Spinal cord (tissue), 10 donors: ENCODE measurements at places on chromosomes 16 and 17. TPM values are rescaled to one million over a fixed set of nuclear protein-coding genes. Genes with fewer than 3 reads are reported as not detected.

Gene KRTAP17-1
- total RNA-seq, result not detected

Gene HOXB6
- 20.2 TPM for total RNA-seq

Gene TTYH2
- total RNA-seq, result 25.0 TPM

DNA sequence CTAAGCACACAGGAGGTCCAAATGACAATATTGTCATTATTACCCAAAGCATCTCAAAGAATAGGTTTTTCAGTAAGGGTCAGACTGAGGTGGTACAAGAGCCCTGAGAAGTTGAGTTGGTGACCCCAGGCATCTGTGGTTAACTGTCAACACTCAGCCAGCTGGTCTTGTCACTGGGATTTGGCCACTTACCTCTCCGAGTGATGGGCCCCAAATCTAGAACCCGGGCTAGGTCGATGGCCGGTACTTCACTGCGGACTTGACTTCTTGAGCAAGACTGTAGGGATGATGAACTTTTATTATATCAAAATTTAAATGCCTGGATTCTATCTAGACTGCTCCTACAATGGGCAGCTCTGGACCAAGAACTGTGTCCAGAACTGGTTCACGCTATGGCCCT is 11.5 kb downstream of the GP2 start:
- no peak for DNase-seq

DNA sequence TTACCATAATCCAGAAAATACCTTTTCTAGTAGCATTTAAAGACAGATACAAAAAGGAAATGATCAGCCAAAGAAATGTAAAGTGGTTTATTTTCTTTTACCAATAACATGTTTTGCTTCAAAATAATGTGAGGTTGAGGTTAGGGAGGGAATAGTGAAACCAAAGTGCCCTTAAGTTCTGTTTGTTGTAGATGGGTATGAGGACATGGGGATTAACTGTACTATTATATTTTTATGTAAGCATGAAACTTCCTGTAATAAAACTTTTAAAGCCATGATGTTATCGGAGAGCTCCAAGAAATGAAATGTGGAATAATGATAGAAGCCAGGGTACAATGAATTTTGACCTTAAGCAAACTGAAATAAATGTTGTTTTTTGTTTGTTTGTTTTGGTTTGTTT is 9.9 kb downstream of the C16orf46 start:
- DNase-seq, result no peak

- no peak for DNase-seq
These were observed 20.7 kb downstream of the GSG1L start for GRCh38 chr16:28042811-28043210.

GRCh38 chr17:42844271-42844670 is at the start of gene AOC2:
Gene AOC2, plus strand, starts transcription at chr17:42844580. Its CDS starts 47 bp downstream, at chr17:42844627.
- DNase-seq, result no peak

DNA sequence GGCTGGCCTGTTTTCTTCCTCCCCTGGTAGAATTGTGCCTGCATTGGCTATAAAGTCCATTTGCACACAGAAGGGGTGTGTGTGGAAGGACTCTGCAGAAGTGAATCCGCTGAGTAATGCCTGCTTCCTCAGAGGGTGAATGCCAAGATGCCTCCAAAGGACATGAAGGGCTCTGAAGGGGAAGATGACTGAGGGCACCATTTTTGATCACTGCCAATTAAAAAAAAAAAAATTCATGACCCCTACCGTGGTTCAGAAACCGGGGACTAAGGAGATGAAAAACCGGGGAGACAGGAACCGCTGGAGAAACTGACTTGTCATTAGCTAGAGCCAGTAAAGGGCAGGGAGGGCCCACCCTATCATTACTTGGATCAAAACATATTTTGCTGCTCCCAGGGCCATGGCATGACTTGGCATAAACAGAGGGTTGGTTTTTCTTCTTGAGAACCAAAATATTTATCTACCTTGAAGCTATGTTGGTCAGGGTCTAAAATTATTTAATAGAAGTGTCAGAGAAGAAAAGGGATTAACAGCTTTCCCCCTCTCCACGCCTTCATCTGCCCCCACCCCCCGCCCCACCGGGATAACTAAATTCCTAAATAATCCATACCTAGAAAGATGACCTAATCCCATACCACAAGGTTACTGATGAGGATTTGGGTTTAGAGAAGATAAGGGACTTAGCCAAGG is 3.6 kb upstream of the USP7 start:
- no peak for DNase-seq

- no peak for DNase-seq
These were observed 72.5 kb downstream of the MAP2K6 start for GRCh38 chr17:69486779-69487637.

GRCh38 chr16:5005916-5006315 is 27.8 kb downstream of the NAGPA start:
- DNase-seq, result no peak
